ENCODE measurements at places on chromosomes 6 and 20.

GRCh38 chr20:59547596-59547995 lies 56.7 kb upstream of the PHACTR3 start:
- no peak for DNase-seq

DNA sequence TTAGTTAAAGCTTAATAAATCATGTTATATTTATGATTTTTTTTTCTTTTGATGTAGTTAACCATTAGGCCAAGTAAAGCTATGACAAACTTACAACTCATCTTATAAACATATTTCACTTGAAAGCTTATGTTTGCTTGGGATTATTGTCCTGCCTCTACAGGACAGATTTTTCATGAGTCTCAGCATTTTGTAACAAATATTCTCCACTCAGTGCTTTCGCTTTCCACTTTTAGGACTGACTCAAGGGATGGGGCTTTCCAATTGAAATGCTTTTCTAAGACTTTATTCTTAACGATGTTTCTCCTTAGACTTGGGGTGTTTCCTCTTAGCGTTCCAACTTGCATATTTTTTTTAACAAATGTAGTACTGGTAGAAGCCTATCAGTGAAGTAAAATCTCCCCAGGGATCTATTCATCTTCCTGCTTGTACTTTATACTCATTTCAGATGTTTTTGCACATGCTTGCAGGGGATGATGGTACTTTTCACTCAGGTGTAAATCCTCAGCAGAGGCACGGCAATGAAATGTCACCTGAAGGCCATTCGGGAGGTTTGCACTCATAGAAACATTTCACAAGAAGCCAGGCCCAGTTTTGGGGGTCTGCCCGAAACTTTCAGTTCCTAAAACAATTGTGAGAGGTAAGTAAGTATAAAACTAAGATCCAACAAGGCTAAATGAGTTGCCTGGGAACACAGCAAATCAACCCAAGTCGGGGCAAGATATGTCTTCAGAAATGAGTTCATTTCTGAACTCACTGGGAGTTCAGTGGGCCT lies 298.1 kb upstream of the FOXQ1 start:
- no peak for DNase-seq

- DNase-seq: peak; percentile 53
These were observed 1.9 kb upstream of the SLC35D3 start for GRCh38 chr6:136920216-136920615.

DNA sequence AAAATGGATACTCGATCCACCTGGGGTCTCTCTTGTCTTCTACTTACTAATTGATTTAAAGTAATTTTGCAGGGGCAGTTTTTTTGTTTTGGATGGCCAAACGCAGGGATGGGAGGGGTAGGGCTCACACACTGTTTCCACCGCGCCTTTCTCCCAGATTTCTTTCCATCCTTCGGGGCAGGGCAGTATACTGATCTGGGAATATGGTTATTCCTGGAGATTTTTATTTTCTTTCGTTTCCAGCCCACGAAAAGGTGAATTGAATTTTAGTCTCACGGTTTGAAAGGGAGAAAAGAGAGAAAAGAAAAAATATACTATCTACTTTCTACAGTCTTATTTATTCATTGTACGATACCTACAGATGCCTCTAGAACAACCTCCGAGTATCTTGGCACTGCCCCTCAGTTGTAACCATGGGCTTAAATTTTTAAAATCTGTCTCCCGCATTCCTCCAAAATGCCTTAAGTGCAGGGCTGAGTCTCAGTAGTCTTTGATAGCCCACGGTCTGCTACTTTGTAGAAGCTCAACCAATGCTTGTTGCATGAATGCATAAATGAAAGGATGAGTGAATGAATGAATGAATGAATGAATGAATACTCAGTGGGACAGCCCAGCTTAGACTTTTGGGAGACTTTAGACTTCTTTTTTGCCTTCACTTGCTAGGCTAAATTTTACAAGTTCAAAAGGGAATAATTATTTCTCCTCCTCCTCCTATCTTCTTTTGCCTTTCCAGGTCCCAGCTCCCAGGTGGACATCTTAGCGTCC lies 18.1 kb upstream of the TRIM27 start:
- DNase-seq: no peak

DNA sequence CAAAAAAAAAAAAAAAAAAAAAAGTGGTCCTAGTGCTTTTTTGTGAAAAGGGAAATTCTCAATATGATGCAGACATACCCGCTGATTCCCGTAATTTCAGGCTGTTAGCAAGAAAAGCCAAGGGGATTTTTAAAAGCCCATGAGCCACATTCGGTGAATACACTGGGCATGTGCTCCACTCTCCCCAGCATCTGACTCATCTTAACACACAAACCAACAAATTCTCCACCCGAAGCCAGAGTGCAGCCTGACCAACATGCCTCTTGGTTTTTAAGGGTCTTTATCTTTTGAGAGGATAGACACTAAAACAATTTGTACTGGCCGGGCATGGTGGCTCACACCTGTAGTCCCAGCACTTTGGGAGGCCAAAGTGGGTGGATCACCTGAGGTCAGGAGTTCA lies 45.5 kb upstream of the CD83 start:
- no peak for DNase-seq

Data from SK-N-MC (cell line).